ENCODE measurements at places on chromosomes 4 and X.

DNA sequence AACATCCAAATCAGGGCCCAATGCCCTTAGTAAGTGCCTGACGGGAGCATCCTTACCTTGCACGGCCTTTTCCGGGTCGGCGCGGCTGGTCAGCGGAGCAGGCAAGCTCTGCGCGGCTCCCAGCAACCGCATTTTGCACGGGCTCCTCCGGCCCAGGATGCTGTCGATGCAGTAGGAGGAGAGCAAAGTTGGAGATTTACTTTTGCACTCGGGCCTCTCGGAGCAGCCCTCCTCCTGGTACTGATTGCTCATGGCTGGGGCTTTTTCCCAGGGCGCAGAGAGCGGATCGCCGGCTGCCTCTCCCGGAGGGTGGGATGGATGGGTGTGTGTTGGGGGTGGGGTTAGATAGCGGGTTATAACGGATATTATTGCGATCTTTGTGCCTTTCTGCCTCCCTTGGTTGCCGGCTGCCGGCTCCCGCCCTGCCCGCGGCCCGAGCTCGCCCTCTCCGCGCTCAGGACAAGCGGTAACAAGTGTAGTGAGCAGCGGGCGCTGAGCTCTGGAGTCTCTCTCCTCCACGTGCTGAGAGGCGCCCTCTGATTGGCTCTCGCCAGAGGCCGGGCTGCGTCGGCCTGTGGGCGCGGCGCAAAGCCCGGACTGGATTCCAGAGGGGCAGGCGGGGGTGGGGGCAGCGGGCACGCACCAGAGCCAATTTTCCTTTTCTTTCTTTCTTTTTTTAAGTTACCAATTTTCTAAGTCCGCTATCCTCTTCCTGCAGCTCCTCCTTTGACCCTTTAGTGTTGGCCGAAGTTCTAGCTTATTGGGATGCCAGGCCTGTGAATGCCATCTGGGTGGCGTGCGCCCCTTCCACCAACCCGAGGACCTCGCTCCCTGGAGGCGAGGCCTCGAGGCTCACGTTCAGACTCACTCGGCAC lies at the start of gene ARX:
Gene ARX, minus strand, starts transcription at position 480 of the 875 bp plus-strand sequence. Its CDS starts 228 bp downstream, at position 252.
- DNase-seq = peak; percentile 7

DNA sequence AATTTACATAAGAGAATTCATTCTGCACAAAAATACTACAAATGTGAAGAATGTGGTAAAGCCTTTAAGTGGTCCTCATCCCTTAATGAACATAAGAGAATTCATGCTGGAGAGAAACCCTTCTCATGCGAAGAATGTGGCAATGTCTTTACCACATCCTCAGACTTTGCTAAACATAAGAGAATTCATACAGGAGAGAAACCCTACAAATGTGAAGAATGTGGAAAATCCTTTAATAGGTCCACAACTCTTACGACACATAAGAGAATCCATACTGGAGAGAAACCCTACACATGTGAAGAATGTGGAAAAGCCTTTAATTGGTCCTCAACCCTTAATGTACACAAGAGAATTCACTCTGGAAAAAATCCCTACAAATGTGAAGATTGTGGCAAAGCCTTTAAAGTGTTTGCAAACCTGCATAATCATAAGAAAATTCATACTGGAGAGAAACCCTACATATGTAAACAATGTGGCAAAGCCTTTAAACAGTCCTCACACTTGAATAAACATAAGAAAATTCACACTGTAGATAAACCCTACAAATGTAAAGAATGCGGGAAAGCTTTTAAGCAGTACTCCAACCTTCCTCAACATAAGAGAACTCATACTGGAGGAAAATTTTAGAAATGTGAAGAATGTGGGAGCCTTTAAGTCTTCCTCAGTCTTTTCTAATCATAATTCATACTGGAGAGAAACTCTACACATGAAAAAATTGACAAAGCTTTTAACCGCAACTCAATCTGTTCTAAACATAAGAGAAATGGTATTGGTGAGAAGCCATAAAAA lies 37.4 kb downstream of the ZNF718 start:
- DNase-seq = no peak

DNA sequence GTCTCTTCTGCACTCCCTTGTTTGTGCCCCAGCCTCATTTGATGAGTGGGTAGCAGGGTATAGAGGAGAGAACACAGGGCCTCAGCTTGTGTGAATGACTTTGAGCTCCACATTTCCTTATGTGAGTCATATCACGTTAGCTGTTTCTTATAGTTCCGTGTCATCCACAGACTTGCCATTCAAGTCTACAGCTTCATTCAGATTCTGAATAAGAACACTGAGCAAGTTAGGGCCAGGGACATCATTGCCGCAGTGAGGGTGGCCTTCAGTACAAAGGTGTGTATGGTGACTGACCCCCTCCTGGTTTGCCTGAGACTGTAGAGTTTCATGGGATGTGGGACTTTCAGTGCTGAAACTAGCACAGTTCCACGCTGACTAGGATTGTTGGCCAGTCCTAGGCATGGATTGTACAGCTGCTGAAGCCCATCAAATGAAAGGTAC lies 23.6 kb downstream of the KLF3 start:
- DNase-seq = no peak

- DNase-seq = peak; percentile 49
Observed at GRCh38 chrX:56564164-56564885, 898 bp downstream of the UBQLN2 start.

DNA sequence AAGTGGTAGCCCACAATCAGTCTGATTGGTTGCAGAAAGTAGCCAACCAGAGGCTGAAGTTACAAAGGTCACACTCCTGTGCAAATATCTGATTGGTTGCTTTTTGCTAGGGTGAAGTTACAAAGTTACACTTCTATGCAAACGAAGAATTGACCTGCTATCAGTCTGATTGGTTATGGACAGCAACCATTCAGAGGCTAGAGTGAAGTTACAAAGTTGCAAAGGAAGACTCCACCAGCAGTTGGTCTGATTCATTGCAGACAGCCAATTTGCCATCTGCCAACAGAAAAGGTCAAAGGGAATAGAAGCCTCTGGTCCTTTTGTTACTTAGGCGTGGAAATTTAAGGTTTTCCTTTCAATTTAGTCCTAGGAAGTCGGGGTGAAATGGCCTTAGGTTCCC lies 377.7 kb downstream of the PRDM5 start:
- DNase-seq = no peak

- DNase-seq = no peak
Observed at GRCh38 chr4:43496188-43496587, 603.7 kb downstream of the GRXCR1 start.

DNA sequence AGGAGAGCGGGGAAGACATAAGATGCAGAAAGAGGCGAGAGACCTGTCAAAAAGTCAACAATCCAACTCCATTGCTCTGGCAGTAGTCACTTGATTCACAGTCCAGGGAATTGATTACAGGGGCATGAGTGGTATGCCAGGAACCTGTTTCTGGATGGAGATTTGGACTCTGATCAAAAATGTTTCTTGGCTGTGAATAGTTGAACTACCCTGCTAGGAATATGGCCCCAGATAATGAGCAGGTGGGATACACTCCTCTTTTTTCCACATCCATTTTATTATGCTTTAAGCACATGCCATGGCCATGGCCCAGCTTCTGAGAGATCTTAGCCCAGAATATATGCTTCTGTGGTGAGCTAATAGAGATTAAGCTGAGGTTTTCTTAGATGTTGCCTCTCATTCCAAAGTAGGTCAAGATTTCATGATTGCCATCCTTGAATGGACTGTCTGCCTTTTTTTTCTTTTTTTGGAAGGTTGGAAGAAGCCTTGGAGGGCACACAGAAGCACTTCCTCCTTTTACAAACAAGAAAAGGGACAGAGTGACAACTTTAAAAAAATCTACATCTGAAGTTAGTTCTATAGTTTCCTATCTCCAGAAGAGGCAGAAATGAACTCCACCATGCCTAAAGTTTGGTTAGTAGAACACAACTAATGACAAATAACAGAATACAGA lies 121.9 kb downstream of the KIT start:
- no peak for DNase-seq

GRCh38 chr4:20687864-20688263 lies 12.4 kb upstream of the PACRGL start:
- DNase-seq = no peak

- no peak for DNase-seq
Observed at GRCh38 chrX:143669395-143669794, 33.5 kb upstream of the SLITRK4 start.

GRCh38 chrX:40411340-40412111 lies 169.2 kb upstream of the ATP6AP2 start:
- DNase-seq = no peak

GRCh38 chrX:24117258-24117657 lies 32.3 kb upstream of the ZFX start:
- peak; percentile 12 for DNase-seq

DNA sequence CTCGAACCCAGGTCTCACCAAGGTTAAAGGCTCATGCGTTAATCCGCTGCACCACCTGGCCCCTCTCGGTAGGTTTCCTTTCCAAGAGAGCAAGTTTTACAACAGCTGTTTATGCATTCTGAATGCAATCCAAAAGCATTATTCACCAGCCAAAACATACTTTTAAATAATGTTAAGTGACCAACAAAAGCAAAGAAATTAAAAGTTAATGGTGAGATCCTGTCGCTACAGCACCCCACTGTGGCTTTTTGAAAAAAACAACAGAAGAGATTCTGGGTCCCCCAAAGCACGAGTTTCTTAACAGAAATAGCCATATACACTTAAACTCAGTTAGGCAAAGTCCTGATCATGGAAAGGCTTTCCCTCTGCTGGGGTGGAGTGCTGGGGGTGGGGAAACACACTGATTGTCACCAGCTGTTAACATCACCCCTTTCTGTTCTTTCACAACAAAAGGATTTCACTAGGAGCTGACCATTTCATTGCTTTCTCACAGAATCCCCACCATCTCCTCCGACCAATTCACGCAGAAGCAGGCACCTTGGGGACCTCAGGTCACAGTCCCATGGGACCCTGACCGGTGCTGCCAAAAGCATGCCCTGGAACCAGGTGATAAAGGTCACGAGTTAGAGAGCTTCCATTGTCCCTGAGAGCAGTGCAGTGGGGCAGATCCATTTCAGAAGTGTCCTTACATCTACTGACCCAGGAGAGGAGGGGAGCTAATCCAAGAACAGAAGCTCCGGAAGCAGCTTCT lies 51.2 kb downstream of the ZNF827 start:
- no peak for DNase-seq

GRCh38 chrX:37348971-37349220 lies 268 bp upstream of the PRRG1 start:
- DNase-seq = no peak

DNA sequence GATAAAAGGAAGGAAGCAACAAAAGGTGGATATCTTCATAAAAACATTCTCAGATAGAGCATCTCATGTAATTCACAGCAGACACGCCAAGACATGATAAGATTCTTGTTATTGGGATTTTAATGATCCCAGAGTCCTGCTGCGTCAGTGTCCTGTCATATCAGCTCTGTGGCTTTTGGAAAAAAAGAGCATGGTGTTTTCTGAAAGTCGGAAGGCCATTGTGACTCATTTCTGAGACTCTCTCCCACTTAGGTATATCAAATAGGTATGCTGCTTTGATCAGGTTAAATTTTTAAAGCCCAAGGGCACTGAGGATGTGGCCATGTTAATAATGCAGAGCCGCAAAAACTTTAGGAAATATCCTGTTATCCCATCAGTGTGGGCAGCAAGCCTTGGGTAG lies 481.0 kb downstream of the KCNIP4 start:
- no peak for DNase-seq

- DNase-seq = no peak
Observed at GRCh38 chr4:98963538-98964433, 31.7 kb upstream of the METAP1 start.

GRCh38 chrX:108019382-108019875 lies 25.4 kb upstream of the VSIG1 start:
- no peak for DNase-seq

GRCh38 chrX:141341743-141342142 lies 99.4 kb upstream of the SPANXC start:
- DNase-seq = no peak

DNA sequence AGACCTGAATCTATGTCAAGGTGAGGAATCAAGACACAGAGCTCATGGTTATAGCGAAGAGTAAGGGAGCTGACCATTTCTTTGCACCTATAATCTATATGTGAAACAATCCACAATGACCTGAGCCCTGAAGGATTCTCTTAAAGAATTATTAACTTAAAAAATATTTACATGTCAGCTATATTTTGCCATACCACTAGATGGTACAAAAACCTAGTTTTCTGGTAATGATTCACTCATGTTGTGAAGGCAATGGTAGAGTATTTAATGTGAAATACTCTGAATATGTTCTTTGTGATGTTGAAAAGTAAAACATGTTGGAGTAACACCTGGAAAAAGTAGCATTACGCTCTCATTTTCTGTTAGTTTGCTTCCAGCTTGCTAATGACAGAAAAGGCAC lies 40.0 kb downstream of the VGLL1 start:
- DNase-seq = no peak

- no peak for DNase-seq
Observed at GRCh38 chr4:63430105-63430504, 979.1 kb downstream of the TECRL start.

GRCh38 chr4:170446782-170447181 lies 357.0 kb upstream of the AADAT start:
- no peak for DNase-seq

- no peak for DNase-seq
Observed at GRCh38 chr4:144648042-144648441, 2.1 kb downstream of the HHIP start.

- no peak for DNase-seq
Observed at GRCh38 chr4:52358883-52359321, 300.2 kb downstream of the USP46 start.

Data from C1 segment of cervical spinal cord (tissue), 14 donors.